ENCODE measurements at places on chromosomes 3 and 15.

DNA sequence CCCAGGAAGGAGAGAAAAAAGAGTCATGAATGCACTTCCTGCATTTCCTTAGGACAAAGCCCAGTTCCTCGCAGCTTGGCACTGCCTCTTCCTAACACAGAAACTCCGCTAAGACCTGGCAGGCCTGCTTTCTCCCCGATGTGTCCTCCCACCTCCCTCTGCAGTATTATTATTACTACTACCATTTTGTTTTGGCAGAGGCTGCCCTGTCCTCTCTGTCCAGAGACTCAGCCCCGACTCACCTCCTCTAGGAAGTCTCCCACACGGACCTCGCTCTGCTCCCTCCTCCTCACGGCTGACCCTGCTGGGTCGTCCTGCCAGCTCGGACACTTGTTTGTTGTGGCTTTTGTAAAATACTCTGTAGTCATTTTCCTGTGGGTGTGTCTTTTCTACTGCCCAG is 107.2 kb upstream of the HACD2 start:
- H3K4me1 ChIP-seq = peaks cover 23% of the 10 kb centered on the region
- H3K27me3 ChIP-seq = no peaks in the 10 kb centered on the region
- H3K36me3 ChIP-seq = no peaks in the 10 kb centered on the region
- no peak for DNase-seq
- H3K27ac ChIP-seq = no peak overlapping the region

- no peak overlapping the region for H3K27ac ChIP-seq
- no peak for DNase-seq
- H3K27me3 ChIP-seq = no peaks in the 10 kb centered on the region
These were observed 315.8 kb upstream of the SATB1 start for GRCh38 chr3:18740631-18741583.

DNA sequence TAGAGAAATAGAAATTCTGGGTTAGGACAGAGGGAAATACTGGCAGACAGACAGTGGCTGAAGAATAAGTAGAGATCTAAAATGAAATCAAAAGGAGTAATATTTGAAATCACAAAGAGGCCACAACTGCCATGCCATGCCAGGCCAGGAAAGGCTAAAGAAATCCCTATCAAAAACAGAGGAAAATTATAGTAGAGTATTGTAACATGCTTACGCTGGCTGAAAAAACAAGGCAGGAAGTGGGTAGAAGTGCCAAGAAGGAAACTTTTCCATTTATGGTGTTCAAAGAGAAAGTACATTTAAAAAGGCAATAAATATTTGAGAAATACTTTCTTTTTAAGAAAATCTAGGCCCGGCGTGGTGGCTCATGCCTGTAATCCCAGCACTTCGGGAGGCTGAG is 415.7 kb downstream of the PLCL2 start:
- no peaks in the 10 kb centered on the region for H3K4me1 ChIP-seq
- no peak for DNase-seq
- H3K27ac ChIP-seq = no peak overlapping the region
- no peaks in the 10 kb centered on the region for H3K36me3 ChIP-seq
- no peak overlapping the region for H3K4me3 ChIP-seq
- H3K27me3 ChIP-seq = no peaks in the 10 kb centered on the region

DNA sequence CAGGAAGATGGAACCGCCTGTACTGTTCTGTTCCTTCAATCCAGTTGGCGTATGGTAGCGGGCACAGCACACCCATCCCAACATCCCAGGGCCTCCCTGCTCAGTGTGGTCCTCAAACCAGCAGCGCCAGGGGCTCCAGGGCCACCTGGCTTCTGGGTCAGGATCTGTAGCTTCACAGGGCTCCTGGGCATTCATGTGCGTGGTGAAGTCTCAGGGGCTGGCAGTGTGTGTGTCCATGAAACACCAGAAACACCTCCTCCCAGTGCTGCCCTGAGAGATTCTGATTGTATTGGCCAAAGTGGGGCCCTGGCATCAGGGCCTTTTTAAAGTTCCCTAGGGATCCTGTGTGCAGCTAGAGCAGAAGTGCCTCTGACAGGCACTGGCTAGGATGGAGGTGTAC is 42.1 kb downstream of the ABTB1 start:
- no peaks in the 10 kb centered on the region for H3K27me3 ChIP-seq
- no peak overlapping the region for H3K27ac ChIP-seq
- H3K36me3 ChIP-seq = no peaks in the 10 kb centered on the region
- no peak for DNase-seq

GRCh38 chr3:58434990-58435389 is 1.4 kb upstream of the PDHB start:
- DNase-seq = no peak
- no peak overlapping the region for H3K27ac ChIP-seq

GRCh38 chr3:41569632-41570305 is 370.5 kb downstream of the CTNNB1 start:
- no peak overlapping the region for H3K27ac ChIP-seq
- peak; percentile 41 for DNase-seq
- H3K4me1 ChIP-seq = peaks cover 3% of the 10 kb centered on the region
- no peaks in the 10 kb centered on the region for H3K27me3 ChIP-seq
- no peaks in the 10 kb centered on the region for H3K36me3 ChIP-seq
- H3K4me3 ChIP-seq = no peak overlapping the region

DNA sequence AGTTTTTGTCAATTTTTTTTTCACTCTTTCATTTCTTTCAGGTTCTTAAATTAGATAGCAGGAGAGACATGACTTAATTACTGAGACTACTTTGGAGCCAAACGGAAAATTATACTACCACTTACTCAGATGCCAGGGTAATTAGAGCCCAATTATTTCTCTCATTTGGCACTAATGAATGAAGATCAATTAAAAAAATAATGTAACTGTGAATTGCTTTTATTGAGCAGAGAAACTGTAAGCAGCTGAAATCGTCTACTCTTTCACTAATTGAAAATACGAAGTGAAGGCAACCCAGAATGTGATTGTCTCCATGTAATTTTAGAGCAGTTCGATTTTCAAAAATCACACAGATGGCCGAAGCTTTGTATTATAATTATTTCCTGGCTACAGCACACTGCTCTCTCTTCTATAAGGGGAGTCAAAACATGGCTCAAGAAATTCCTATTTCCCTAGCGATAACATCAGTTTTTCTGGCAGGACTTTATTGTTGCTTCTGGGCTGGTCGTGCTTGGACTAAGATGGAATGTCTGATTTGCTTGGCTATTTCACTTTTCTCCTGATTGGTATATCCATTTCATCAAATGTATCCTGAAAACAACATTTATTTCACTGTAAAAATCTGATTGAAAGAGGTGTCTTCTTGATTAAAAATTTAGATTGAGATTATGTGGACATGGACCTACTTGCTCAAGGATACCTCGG is 55.8 kb upstream of the PDZRN3 start:
- no peaks in the 10 kb centered on the region for H3K4me1 ChIP-seq
- H3K36me3 ChIP-seq = no peaks in the 10 kb centered on the region
- H3K27me3 ChIP-seq = no peaks in the 10 kb centered on the region

DNA sequence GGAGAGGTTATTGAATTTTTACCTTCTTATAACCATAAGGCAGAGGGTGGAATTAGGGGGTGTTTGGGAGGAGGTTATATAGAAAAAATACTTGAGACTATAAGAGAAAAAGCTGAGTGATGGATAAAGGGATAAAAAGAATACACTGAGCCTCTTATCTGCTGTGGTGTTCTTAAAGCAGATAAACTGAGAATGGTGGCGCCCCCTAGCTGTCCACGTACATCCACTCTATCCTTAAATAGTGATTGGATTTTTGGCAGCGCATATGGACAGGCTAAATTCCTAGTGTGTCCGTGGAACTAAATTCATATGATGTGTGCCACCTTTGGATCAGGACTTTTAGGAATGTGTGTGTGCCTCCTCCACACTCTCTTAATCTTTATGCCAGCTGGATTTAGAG is 121.1 kb downstream of the OXSM start:
- no peaks in the 10 kb centered on the region for H3K36me3 ChIP-seq
- peak; percentile 39 for DNase-seq
- H3K4me1 ChIP-seq = no peaks in the 10 kb centered on the region
- H3K27me3 ChIP-seq = peaks cover 13% of the 10 kb centered on the region

- no peaks in the 10 kb centered on the region for H3K27me3 ChIP-seq
- H3K36me3 ChIP-seq = no peaks in the 10 kb centered on the region
- no peak overlapping the region for H3K4me3 ChIP-seq
- DNase-seq = no peak
- H3K27ac ChIP-seq = no peak overlapping the region
These were observed 259.8 kb downstream of the FAM43A start for GRCh38 chr3:194945508-194945907.

DNA sequence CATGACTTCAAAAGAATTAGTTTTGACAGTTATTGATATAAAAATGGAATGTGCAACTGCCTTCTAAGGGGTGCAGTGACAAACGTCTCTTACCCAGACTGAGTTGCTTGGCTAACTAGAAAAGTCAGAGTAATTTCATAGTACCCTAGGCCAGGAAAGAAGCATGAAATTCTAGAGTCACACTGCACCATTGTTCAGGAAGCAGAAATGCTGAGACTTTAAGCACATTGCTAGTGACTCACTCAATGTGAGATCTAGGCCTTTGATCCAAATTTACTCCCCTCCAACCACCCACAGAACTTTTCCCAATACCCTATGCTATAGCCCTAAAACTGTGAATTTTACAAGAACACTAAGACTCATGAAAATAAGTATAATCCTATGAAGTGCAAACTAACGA is 110.8 kb downstream of the DUT start:
- H3K4me1 ChIP-seq = peaks cover 14% of the 10 kb centered on the region
- no peaks in the 10 kb centered on the region for H3K36me3 ChIP-seq
- H3K27ac ChIP-seq = no peak overlapping the region
- H3K27me3 ChIP-seq = no peaks in the 10 kb centered on the region
- DNase-seq = no peak
- no peak overlapping the region for H3K4me3 ChIP-seq

DNA sequence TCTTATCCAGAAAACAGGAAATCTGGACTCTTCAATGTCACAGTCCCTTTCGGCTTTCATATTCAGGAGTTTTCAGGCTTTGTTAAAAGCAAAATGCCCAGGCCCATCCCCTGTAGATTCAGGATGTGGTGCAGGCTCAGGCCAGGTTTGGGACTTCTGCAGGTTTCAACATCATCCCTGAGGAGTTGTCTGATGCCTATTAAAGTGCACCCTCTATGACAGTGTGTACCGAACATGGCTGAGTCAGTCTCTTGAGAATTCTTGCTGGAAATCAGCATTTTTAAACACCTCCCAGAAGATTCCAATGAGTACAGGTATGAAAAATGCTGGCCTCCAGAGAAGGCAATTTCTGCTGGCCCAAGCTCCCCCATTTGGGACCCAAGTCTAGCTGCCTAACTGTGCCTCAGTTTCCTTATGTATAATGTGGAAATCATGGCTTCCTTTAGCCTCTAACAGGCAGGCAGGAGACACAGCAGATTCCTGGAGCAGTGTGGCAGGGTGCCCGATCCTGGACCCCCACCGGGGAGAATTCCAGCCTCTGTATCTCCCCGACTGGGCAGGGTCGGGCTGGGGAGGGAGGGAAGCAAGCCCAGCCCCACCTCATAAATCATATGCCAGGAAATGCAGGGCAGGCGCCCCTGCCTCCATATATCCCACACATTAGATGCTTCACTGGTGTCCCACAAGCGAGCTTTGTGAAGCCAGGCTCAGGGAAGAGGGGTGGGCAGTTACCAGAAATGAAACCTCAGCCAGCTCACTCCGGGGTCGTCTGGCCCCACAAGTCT is 44.4 kb upstream of the SLC6A11 start:
- no peak for DNase-seq
- H3K4me1 ChIP-seq = no peaks in the 10 kb centered on the region
- no peak overlapping the region for H3K4me3 ChIP-seq
- no peak overlapping the region for H3K27ac ChIP-seq
- no peaks in the 10 kb centered on the region for H3K36me3 ChIP-seq

DNA sequence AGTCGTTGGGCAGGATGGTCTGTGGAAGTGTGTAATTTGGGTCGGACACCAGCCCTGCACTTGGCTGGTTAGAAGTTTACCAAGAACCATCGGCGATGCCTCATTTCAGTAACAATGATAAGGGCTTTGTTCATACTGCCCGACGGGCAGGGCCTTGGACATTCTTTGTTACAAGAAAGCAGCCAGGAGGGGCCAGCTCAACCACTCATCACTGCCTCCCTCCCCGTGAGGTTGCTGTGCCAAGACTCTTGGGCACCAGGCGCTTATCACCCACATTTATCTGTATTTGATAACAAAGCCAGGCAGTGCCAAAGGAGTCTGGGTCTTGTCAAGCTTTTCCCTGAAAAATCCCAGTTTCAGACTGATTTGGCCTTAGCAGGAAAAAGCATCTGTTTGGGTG is 235.0 kb downstream of the ADAMTS17 start:
- H3K4me3 ChIP-seq = no peak overlapping the region
- H3K4me1 ChIP-seq = peaks cover 15% of the 10 kb centered on the region
- H3K27me3 ChIP-seq = no peaks in the 10 kb centered on the region
- H3K36me3 ChIP-seq = no peaks in the 10 kb centered on the region

Data from HCT116 (cell line).